Dermis microvascular lymphatic vessel endothelial cell (primary cell): ENCODE measurements at places on chromosomes 2 and 18.
A peak's percentile ranks its signal among the peaks of the same experiment; 100 is the strongest.

GRCh38 chr18:66728951-66729350, 125.1 kb upstream of the CDH19 start:
- DNase-seq: no peak

GRCh38 chr2:157394928-157395327, 49.0 kb downstream of the CYTIP start:
- DNase-seq: no peak

DNA sequence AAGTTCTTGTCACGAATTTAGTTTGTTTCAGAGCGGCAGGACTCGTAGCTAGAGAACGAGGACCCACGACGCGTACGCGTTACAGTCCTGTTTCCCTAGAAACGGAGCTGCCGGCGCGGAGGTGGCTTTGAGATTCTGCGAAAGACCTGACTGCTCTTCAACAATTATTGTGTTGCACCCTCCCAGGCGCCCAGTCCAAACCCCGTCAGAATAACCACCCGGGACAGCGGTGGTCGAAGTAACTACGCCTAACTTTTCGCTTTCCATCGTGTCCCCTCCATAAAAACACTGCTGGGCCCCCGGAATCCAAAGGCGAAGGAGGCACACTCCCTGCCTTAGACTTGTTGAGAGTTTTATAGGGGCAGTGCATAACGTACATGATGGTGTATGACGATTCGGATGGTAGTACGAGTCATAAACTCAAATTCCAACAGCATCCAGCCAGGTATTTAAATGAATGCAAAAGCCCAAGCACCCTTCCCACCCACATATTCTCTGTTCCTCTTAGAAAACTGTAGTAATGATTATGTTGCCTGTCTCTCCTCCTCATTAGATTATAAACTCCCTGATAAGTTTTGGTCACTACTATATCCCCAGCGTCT, 651 bp upstream of the STAM2 start:
- peak; percentile 29 for DNase-seq

- no peak for DNase-seq
These were observed 19.8 kb downstream of the PROC start for GRCh38 chr2:127437781-127438726.

DNA sequence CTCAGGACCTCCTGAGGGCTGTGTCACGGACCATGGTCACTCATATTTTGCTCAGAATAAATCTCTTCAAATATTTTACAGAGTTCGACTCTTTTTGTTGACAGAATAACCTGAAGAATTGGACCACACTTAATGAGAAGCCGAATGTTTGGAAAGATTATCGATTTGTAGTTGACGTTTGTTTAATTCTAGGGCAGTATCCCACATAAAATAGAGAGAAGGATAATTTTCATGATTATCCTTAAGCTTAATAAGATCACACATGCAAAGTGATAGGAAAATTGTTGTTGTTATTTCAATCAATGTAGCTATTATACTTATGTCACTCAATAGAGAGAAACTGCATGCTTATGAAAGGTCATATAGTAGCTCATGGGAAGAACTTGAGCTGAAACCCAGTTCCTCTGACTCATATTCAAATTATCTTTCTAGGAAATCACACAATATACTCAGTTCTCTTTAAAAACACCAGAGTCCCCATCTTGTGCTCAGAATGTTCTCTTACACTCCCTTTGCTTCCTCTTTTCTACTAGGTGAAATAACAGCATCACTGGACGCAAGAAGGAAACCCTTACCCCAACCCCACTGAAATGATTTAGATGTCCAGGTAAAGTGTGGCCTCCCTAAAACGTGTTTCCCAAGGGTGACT, 982.1 kb downstream of the TSN start:
- DNase-seq: no peak

- peak; percentile 7 for DNase-seq
These were observed 24.8 kb upstream of the TFCP2L1 start for GRCh38 chr2:121309801-121310200.

DNA sequence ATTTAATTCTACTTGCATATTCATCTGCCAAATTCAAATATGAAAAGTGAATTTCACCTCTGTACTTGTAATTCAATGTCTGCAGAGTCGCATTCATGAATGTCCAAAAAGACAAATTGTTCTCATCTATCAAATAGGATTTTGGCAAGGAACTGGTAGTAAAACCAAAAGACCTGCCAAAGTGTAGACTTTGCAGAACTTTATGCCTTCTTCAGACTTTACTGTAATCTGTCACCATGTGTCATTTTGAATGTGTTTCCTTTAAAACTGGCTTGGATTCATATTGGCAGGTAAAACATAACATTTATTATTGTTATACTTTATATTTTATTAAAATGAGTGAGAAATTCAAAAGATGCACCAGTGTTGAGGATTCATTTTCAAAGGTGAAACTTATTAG, 701.9 kb upstream of the LINC00305 start:
- no peak for DNase-seq
